ENCODE measurements at places on chromosomes 11 and 22.
A peak's percentile ranks its signal among the peaks of the same experiment; 100 is the strongest.

GRCh38 chr11:91664521-91664920 lies 560.1 kb upstream of the FAT3 start:
- no peak for DNase-seq

DNA sequence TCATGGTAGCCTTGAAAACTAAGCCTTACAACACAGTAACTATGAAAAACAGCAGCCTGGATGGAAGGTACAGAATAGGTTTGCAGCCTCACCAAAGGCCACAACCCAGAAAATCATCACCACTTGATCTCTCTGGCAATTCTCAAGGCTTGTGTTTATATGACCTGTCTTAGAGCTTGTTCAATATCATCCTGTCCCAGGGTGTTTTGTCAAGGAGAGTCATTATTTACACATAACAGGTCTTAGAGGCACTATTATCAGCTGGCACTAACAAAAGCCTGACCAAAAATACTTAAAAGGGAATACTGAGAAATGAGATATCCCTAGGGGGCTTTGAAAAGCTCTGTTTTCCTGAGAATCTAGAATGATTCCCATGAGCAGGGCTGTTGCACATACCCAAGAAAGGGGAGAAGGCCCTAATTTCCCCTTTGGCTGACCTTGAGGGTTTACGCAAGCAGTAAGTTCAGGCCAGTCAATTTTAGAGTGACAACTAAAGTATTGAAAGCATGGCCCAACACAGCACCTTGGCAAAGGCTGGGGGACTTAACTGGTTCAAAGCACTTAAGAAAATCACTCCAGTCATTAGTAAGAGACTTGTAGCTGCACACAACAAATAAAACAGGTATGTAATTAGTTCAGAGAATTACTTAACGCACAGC lies 7.9 kb downstream of the SC5D start:
- no peak for DNase-seq

- no peak for DNase-seq
Observed at GRCh38 chr22:33213383-33214075, 155.3 kb upstream of the SYN3 start.

GRCh38 chr11:133825156-133825555 lies 20.2 kb downstream of the SPATA19 start:
- DNase-seq, result no peak

DNA sequence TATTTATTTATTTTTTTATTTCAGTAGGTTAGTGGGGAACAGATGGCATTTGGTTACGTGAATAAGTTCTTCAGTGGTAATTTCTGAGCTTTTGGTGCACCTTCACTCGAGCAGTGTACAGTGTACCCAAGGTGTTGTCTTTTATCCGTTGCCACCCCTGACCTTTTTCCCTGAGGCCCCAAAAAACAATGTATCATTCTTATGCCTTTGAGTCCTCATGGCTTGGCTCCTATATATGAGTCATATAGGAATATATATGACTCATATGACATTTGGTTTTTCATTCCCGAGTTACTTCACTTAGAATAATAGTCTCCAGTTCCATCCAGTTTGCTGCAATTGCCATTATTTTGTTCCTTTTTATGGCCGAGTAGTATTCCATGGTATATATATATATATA lies 763.9 kb downstream of the NTM start:
- DNase-seq, result no peak

GRCh38 chr11:68271023-68271780 lies 571 bp downstream of the C11orf24 start:
- DNase-seq, result peak; percentile 90

- DNase-seq, result no peak
Observed at GRCh38 chr11:10499874-10500601, 40.9 kb downstream of the RNF141 start.

DNA sequence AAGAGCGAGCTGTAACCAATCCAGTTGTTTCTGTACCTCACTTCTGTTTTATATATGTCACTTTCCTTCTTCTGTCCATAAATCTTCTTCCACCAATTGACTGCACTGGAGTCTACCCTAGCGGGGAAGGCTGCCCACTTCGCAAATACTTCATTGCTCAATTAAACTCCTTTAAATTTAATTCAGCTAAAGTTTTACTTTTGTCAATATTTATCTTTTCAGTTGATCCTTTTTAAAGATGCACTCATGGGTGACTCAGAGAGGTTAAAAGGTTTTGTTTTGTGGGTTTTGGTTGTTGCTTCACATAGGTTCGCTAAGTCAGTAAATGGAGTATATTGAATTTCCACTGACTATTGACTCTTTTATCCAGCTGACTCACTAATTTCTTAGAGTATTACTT lies 597.2 kb downstream of the DLG2 start:
- no peak for DNase-seq

- DNase-seq, result no peak
Observed at GRCh38 chr11:114297806-114298709, 1.9 kb downstream of the NNMT start.

DNA sequence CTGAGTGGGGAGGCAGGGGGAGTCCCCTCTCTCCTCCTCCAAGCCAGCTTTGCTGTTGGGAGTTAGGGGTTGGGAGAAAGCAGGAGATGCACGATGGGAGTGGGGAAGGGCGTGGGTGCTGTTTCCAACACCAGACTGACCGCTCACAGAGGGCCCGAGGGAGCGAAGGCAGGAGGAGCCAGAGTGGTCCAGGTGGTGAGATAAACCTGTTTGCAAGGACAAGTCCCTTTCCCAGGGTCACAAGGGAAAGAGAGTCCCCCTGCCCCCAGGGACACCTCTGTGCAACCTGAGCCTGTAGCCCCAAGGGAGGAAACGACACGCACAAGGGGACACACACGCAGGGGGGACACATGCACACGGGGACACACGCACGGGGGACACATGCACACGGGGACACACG lies 42.2 kb downstream of the WNT11 start:
- no peak for DNase-seq

- DNase-seq, result no peak
Observed at GRCh38 chr22:47095395-47096122, 333.1 kb downstream of the TBC1D22A start.

- DNase-seq, result peak; percentile 6
Observed at GRCh38 chr11:75100314-75100713, 3.6 kb upstream of the OR2AT4 start.

Data from OCI-LY7 (cell line).